ENCODE measurements at places on chromosomes 4 and X.

DNA sequence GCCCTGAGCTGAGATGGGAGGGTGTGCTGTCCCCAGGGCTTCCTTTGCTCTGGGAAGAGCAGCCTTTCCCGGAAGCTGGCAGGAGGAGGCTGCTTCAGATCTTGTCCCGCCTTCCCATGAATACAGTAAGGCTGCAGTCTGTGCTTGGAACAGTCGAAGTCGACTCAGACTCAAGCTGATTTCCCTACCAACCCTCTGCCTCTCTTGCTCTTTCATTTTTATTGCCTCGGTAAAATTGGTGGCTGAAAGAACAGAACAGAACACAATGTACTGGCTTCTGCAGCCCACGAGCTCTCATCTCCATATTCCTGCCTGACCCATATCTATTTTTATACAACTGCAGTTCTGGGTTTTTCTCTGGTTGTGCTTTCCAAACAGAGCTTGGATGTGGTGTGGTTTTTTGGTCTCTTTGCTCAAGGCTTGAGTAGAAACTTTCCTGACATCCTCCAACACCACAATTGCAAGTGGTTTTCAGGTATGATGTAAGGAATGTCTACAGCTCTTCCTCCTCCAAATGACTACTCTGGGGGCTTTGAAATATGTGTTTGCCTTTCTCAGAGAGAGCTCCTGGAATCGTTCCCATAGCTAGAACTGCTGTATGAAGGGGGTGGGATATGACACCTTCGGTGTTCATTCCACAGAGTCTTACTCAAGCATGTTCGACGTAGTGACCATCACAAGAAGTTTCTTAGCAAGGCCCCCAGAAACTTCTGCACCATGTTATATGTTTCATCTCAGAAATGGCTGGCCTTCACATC is 61.3 kb downstream of the ENPP6 start:
- no peak for DNase-seq

DNA sequence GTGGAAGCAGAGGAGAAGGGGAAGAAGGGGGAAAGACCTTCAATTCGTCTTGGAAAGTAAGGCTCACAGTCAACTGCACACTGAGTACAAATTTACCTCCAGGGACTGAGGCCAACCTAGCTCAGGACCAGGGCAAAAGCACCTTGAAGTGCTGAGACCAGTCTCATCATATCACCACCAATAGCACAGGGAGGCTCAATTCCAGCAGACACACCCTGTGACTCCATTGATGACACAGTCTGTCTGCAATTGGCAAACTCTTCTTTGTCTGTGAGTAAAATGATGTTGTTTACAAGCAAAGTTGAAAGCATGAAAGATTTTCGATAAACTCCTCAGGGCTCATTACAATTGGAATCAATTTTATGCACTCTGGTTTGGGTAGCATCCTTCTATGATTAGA is 32.3 kb downstream of the TRIML1 start:
- DNase-seq, result no peak

GRCh38 chr4:15368856-15369255 is 59.0 kb upstream of the C1QTNF7 start:
- no peak for DNase-seq

- no peak for DNase-seq
These were observed 65.8 kb upstream of the MSN start for GRCh38 chrX:65601530-65602220.

DNA sequence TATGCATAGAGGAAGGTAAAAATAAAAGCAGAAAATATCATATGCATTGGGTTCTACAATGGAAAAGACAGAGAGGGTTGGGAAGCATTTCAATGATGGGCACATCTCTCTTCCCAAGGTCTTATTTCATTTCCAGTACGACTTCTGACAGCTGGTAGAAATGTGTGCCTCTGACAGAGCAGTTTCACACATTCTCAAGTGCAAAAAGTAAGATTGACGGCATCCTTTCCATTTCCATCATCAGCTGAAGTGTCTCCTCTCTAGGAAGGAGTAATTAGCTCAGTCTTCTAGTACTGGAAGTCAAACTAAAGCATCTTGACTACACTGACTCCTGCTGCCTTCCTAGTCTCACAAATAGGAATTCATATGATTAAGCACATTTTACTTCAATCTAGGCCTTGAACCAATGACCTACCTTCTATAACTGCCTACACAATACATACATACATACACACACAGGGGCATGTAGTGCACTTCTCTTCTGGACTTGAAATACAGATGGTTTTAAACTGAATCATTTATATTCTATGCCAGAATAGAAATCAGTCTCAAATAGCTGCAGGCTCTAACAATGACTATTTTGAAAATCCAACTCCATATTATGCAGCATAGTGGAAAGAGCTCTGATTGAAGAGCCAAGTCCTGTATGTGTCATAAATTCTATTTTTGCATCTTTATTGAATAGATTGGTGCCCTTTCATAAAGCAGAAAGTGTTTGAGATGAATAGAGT is 473.4 kb downstream of the INPP4B start:
- no peak for DNase-seq

DNA sequence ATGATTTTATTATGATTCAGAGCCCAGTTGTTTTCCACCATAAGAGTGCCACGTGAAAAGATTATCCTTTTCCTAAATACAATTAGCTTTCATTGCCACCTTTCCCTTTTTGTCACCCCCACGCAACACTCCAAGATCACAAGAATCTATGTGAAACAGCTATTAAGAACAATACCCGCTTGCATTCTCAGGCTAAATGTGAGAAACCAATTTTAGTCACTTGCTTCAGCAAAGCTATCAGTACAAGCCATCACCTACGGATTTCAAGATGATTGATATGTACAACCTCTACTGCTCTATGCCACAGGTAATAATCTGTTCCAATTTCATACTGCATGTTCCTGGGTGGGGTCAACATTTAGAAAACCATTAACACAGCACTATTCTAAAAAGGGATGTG is 2.5 kb downstream of the ATP11C start:
- no peak for DNase-seq

GRCh38 chrX:118383120-118383519 is 37.2 kb downstream of the WDR44 start:
- DNase-seq, result no peak

DNA sequence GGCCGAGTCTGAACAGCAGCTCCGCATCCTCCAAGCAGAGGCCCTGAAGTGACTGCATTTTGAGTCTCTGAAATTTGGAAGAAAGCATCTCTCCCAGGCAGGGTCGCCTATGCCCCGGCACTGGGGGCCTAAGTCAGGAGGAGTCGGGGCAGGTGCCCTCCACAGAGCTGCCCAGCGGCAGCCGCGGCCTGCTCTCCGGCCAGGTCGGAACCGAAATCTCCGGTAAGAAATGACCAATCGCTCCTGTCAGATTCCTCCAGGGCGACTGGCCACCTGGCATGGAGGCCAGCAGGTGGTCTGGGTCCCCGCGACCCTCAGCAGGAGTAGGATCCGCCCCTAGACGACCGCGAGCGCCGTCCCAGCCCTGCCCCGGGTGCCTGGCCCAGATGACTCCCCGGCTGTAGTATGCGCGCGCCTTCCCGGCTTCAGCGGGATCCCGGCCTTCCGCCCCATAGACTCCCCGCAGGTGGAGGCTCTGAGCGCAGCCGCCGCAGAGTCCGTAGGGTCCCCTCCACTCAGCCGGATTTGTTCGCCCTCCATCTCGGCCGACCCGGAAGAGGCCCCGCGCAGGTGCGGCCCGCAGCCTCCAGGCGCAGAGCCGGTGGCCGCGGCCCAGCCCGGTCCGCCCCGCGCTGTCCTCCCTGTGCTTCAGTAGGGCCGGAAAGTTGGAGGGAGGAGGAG is 1.5 kb downstream of the NKX1-1 start:
- DNase-seq, result no peak

DNA sequence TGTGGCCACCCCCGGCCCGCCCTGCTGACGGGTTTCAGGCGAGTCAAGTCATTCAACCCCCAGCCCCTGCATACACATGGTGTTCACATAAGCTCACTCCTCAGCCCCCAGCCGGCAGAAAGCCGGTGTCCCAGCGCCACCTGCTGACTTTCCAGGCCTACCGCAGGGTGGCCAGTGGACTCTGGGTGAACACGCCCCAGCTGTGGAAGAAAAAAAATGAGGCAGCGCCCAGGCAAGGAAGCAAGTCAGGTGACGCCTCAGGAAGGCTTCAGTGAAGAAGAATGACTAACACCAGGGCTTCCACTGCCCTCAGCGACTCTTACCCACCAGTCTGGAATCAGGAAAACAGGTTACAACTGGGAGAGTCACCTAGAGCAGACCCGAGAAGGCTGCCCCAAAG is 15.8 kb downstream of the BCAP31 start:
- no peak for DNase-seq

DNA sequence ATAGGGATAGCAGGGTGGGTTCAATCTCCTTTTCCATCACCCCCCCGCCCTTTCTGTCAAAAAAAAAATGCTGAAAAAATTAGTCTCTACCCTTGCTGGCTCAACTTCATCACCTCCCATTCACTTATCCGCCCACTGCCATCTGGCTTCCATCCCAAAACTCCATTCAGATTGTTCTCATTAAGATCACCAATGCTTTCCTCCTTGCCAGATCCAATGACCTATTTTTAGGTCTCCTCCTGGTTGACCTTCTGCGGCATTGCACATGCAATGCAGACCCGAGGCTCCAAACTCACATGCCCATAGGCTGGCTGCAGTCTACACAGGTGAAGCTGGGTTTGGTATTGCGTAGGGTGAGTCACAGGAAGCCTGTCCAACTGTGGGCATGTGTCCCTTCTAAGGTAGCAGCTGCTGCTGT is 21.1 kb upstream of the STIM2 start:
- DNase-seq, result no peak

GRCh38 chr4:90317785-90318184 is 190.6 kb downstream of the CCSER1 start:
- DNase-seq, result no peak

- no peak for DNase-seq
These were observed at the start of gene PDZD4 for GRCh38 chrX:153829799-153830639. TSS of gene PDZD4 (minus strand) at chrX:153830544. CDS start at chrX:153830298, 246 bp downstream.

DNA sequence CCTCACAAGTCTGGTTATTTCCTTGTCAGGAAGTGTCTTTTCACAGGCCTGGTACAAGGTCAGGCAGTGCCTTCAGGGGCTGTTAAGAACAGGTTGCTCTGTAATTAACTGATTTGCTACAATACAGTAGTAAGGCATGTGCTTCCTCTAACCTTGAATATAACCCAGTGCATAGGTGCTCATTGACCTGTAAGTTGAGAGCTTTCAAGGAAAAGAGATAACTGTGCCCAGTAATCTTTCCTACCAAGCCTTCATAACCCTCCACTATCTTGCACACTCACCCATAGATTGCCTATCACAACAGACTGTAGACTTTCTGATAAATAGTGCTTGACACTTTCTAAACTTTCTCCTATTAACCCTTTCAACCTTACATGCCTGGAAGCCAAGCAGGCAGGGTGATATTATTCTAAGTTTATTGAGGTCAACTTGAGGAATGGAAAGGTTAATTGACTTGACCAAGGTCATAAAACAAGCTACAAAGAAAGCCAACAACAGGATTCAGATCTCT is 148.1 kb downstream of the PPARGC1A start:
- no peak for DNase-seq

DNA sequence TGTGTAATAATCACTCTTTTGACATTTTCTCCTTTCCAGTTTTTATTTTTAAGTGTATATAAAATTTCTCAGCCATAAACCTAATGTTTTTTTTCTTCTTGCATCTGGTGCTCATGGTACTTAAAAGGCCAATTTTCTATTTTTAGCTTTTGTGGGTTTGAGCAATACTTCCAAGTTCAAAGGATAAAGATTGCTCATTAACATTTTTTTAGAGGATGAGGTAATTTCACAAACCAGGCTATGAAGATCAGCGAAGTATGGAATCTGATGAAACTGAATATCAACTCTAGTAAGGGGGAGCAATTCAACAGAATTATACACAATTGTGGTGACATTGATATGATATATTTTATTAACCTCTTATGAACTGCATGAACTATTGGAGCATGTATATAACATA is 25.8 kb upstream of the KLHL34 start:
- DNase-seq, result no peak

GRCh38 chrX:22249371-22249770 is 23.3 kb upstream of the CBLL2 start:
- no peak for DNase-seq

DNA sequence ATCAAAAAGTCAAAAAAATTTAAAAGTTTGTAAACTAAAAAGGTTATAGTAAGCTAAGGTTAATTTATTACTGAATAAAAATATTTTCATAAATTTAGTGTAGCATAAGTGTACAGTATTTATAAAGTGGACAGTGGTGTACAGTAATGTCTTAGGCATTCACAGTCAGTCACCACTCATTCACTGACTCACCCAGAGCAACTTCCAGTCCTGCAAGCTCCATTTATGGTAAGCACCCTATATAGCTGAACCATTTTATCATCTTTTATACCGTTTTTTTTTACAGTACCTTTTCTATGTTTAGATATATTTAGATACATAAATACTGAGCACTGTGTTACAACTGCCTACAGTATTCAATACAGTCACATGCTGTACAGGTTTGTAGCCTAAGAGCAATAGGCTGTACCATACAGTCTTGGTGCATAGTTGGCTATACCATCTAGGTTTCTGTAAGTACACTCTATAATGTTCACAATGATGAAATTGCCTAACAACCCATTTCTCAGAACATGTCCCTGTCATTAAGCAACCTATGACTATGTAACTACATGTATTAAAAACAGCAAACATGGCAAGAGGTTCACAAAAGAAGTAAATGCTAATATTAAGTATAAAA is 18.6 kb downstream of the ACSL4 start:
- DNase-seq, result no peak

DNA sequence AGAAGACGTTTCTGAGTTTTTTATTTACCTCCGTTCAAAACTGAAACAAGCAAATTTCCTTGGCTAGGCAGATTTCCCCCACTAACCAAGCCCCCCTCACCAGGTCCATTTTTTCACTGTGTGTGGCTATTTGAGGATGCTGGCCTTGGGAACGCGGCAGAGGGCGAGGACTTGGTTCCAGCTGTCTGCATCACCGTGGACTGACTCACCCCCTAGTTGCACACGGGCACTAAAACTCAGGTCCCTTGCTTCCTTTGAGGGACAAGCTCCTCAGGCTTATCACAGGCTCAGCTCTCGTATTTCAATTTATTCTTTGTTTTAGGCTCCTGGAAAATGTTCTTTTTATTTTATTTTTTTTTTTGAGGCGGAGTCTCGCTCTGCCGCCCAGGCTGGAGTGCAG is 8.4 kb upstream of the MTNR1A start:
- no peak for DNase-seq

DNA sequence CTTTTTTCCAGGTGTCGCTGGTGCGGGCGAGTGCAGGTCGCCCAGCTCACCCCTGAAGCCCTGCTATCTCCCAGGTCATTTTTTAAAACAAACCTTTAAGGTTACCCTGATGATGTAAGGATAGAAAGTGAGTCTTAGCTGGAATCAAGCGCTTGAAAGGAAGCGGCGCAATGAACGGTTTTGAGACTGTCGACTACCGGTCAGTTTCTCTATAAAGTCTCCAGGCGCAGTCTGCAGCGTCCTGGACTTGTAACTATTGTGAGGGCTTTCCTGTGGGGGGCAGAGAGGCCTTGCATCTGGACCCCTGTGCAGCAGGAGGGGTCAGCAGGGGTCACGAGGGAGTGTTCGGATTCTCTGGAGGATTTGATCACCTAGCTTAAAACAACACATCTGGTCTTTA is 1.6 kb downstream of the KIT start:
- DNase-seq, result no peak

GRCh38 chr4:162847945-162848549 is 318.6 kb downstream of the NAF1 start:
- DNase-seq, result no peak

GRCh38 chrX:7314425-7314824 is 166.5 kb upstream of the PUDP start:
- DNase-seq, result no peak

- no peak for DNase-seq
These were observed 82.9 kb upstream of the EXOC1L start for GRCh38 chr4:55736605-55737183.

GRCh38 chr4:73692254-73692653 is 48.1 kb upstream of the CXCL8 start:
- no peak for DNase-seq

All from NCI-H187 (cell line).